NCI-H1048 (cell line): ENCODE measurements at places on chromosomes 3 and 15.

GRCh38 chr15:81161160-81161673 is 27.1 kb downstream of the CFAP161 start:
- no peak for DNase-seq

DNA sequence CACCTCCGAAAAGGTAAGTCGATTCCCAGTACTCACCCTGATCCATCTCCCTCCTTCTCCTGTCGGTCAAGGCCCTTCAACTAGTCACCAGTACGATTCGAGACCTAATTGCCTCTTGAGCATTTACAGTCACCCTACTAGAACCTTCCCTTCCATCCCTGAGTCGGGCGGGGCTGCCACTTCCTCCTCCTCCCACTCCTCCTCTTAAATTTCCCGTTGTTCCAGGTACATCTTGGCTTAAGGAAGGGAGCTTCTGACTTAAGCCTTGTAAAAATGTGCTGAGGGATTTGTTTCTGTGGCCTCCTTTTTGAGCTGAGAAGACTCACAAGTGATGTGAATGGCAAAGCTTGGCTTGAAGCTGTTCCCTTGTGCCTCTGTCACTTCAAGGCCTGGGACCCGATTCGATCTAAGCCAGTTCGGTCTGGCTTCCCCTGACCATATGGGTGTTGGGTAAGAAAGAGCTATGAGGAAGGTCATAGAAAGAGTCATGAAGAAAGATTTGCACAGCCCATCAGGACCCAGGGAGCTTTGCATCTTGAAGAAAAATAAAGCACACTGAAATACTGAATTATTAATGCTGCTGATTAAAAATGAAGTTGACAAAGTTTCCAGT is 28.1 kb downstream of the LCMT2 start:
- no peak for DNase-seq

DNA sequence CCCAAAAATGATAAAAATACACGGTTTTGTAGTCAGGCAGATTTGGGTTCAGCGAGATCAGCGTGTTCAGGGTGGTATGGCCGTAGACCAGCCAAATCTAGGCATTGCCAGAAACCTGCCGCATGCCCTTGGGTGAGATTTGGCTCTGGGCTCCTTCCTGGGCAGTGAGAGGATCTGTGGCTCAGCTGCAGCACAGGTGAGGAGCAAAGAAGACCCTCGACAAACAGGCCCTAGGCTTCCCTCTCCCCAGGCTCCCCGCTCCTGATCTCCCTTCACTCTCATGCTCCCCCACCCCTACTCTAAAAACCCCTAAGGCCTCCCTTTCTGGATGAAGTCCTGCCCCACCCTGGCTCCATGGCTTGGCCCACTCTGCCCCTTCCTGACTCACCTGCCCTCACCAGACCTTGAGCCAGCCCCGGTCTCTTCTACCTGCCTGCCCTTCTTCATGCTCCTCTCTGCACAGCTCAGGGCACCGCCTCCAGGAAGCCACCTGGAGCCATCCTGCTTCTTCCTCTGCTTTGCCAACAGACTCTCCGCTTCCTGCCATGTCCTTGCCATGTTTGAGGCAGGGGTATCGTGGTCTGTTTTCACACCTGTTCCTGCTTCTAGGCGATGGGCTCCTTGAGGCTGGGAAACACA is 88.1 kb downstream of the CORO2B start:
- DNase-seq: no peak

GRCh38 chr3:133812872-133813271 is 7.3 kb downstream of the SRPRB start:
- DNase-seq: no peak

GRCh38 chr15:39942101-39942752 is 8.3 kb downstream of the EIF2AK4 start:
- DNase-seq: no peak

DNA sequence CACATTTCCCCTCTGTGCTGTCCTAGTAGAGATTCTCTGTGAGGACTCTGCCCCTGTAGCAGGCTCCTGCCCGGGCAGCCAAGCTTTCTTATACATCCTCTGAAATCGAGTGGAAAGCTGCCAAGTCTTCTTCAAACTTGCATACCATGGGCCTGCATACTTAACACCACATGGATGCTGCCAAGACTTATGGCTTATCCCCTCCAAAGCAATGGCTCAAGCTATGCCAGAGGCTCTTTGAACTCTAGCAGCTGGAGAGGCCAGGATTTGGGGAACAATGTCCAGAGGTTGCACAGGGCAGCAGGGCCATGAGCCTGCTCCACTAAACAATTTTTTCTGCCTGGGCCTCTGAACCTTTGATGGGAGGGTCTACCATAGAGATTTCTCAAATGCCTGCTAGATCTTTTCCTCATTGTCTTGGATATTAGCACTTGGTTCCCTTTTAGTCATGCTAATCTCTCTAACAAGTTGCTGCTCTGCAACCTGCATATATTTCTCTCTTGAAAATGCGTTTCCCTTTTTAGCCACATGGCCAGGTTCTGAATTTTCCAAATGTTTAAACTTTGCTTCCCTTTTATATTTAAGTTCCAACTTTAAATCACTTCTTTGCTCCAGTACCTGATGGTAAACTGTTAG is 6.1 kb upstream of the PLSCR4 start:
- no peak for DNase-seq

GRCh38 chr3:3433711-3434110 is 254.2 kb upstream of the CRBN start:
- DNase-seq: no peak

DNA sequence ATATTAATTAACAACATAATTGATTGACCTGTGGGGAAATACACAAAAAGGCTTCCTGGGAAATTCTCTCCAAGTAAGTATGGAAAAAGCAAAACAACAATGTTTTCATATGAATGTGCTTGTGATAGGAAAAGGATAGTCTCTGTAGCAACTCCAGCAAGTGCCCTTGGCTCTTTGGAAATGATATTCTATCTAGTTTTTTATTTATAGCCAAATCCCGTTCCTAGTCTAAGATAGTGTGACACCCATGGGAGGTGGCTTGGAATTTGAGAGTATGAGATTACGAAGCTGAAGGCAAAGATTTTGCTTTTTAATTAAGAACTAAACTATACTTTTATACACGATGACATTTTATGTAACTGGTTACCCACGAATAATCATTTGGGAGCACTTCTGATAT is 119.9 kb downstream of the PDZRN3 start:
- no peak for DNase-seq

- DNase-seq: no peak
Measured at GRCh38 chr3:50445919-50446318, 57.5 kb downstream of the CACNA2D2 start.

DNA sequence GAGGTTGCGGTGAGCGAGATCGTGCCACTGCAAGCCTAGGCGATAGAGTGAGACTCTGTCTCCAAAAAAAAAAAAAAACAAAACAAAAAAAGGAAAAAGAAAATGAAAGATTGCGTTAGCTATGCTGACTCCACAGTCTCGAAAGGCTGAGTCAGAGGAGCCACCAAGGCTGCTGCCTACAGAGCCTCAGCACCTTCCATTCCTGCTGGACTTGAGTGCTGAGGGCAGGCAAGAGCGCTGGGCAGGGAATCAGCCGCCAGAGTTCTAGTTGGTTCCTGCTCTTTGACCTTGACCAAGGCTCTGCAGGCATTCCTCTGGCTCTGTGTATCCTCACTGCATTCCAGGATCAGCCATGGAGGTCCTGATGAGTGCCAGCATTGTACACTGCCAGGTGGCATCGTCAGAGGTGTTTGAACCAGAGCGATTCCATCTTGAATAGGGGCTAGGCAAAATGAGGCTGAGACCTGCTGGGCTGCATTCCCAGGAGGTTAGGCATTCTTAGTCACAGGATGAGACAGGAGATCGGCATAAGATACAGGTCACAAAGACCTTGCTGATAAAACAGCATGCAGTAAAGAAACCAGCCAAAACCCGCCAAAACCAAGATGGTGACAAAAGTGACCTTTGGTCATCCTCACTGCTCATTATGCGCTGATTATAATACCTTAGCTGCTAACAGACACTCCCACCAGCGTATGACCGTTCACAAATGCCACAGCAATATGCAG is 5.9 kb downstream of the MESP2 start:
- no peak for DNase-seq

GRCh38 chr3:101273156-101273555 is 47.2 kb downstream of the IMPG2 start:
- no peak for DNase-seq

DNA sequence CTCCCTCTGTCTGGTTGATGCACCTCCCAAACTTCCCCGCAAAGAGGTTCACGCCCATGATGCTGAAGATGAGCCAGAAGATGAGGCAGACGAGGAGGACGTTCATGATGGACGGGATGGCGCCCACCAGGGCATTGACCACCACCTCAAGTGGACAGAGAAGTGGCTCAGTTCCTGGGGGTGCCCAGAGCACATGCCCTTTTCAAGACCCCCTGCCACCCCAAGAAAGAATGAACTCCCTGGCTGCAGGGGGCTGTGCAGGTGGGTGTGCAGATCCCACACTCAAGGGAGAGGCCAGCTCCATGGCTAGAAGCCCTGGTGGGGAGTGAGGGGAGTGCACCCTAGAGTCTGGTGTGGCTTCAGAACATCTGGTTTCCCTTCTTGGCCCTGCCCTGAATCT is 64.1 kb downstream of the EXOG start:
- DNase-seq: no peak

DNA sequence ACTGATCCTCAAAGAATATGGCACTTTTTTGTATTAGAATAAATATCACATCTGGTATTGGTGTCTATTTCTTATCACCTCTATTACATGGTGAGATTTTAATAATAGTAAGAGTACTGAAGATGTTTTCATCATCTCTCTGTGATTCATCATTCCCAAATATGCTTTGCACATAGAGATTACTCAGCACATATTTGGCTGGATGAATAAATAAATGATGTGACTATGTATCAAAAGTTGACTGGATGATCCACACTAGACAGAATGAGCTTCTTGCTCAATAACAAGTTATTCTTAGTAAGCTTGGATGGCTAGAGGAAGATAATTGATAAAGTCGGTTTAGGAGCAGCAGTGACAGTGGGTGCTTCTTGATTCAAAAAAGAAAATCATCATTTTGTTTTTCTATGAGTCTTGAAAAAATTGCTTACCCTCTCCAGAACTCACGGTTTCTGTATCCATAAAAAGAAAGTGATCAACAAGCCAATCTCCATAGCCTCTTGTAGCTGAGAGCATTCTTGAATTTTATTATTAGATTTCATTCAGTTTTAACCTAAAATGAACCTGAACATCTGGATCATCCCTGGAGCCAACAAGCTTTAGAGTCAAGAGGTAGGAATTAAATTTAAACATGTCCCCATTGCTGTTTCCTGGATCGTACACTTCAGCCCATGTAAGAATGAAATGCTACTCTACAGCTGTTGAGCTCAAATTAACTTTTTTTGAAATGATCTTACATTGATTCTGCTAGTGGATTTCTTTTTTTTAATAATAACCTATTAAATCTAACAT is 104.8 kb upstream of the OSTN start:
- no peak for DNase-seq

GRCh38 chr15:61025781-61026180 is 203.3 kb downstream of the RORA start:
- peak; percentile 86 for DNase-seq

DNA sequence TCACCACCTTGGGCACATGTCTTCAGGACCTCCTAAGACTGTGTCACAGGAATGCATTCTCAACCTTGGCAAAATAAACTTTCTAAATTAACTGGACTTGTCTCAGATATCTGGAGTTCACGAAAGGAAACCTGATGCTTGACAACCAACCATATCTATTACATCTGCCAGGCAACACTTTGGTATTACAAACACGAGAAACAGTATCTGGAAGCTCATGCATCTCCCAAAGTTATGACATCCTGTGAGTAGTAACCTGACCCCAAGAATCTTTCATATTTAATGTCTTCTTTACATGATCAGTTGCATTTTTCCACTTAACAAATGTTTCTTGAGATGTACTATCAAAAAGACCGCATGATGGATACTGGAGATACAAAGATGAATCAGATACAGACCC is 465.3 kb upstream of the AGTR1 start:
- no peak for DNase-seq

DNA sequence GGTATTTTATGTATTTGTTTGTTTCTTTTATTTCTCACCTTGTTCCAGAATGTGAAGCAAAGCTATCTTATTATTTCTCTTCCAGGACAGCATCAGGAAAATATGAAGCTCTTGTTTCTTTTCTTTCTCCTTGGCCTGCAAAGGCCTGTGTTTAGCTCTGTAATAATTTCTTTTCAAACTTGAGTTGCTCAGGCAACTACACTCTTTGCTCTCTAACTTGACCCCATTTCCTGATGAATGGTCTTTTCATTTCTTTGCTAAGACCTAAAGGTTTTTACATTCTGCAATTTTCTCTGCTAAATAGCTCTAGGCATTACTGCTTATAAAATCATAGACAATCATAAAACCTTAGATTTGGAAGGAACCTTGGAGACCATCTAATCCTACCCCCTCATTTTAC is 26.2 kb upstream of the ZNF770 start:
- no peak for DNase-seq

GRCh38 chr3:11120091-11120805 is 34.0 kb upstream of the HRH1 start:
- no peak for DNase-seq

DNA sequence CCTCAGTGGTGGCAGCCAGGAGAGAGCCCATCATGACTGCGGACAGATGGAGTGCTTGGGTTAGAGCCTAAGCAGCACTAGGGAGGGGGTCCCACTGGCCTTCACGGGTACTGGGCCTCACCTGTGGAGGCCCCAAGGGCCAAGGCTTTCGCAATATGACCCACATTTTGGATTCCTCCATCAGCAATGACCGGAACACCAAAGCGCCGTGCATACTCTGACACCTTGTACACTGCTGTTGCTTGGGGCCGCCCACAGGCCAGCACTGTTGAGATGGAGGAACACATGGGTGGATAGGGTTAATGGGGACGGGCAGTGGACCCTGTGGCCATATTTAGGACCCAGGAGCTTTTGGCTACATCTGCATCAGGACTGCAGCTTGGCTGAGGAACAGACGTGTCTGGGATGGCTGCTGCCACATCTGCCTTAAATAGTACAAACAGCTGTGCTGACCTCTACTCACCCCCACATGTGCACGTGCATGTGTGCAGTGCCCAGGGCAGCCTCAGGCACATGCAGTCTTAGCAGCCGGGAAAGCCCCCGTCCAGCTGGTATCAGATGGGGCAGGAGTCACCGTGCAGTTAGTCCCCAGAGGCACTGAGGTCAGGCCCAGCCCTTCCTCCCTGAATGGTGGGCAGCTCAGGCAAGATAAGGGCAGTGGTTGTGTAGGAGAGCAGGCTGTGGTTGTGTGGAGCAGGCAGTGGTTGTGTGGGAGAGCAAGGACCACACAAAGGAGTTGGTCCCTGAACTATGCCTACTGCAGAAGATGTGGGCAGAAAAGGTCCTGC is 3.3 kb downstream of the NDUFAF3 start:
- no peak for DNase-seq

DNA sequence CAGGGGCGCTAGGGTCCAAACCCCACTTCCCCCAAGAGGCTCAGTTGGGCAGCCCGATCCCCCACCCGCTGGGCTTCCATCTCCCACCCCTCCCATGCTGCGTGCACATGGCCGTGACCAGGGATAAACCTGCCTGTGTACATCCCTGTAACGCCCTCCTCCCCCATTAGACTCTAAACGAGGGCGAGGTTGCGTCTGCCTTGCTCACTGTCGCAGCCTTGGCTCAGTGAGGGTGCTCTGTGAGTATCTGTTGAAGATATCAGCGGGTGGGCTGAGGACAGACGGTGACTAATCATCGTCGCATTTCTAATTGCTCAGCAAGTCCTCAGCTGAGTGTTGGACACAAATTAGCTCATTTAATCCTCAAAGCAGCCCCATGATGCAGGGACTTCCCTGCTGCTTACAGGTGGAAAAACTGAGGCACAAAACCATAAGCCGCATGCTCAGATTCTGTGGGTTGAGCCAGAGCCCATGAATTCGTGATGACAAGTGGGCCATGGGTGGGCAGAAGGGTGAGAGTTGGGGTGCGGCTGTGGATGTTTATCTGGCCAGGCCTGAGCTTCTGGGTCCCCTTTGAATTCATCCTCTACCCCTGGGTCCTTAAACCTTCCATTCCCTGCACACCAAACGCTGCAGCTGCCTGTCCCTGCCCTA is 26.0 kb downstream of the FBLN2 start:
- DNase-seq: no peak
